Esophagus mucosa (tissue), 1 donor: ENCODE measurements at places on chromosomes 12 and 14. TPM values are rescaled to one million over a fixed set of nuclear protein-coding genes. Genes with fewer than 3 reads are reported as not detected.

The SLC2A14 gene
- not detected for total RNA-seq

The EFS gene
- total RNA-seq, result 27.6 TPM

The DHRS7 gene
- total RNA-seq, result 40.3 TPM

The IL22 gene
- total RNA-seq, result 0.44 TPM

The EID3 gene
- 0.76 TPM for total RNA-seq

DNA sequence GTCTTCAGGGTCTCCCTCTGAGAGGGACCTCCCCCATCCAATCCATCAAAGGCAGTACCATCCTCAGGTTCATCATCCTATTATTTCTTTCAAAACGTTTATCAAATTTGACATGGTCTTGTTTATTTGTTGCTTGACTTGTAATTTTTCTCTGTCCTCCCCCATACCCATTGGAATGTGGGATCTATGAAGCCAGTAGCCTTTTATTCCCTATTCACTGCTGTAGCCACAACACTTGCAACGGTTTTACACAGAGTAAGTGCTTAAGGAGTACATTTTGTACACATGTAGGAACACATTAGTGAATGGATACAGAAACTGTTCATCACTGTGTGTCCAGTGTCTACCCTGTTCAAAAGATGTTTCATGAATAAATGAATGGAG lies 41.5 kb downstream of the IGF1 start:
- ATAC-seq, result no peak

GRCh38 chr12:5513406-5513805 lies 81.5 kb downstream of the NTF3 start:
- ATAC-seq, result peak; percentile 11

DNA sequence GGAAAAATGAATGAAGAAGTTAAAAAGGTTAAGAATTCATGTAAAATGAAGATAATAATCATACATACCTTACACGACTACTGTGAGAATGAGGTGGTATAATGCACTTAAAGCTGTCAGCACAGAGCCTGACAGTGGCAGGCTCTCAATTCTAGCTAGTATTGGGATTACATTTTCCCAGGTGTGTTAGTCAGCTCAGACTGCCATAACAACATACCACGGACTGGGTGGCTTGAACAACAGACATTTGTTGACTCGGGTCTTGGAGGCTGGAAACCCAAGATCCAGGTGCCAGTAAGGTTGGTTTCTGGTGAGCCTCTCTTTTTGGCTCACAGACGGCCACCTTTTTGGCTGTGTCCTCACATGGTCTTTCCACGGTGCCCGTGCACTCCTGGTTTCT lies 167.8 kb downstream of the CHST11 start:
- ATAC-seq, result no peak

GRCh38 chr12:53223389-53224060 lies 8.5 kb downstream of the RARG start:
- no peak for ATAC-seq

DNA sequence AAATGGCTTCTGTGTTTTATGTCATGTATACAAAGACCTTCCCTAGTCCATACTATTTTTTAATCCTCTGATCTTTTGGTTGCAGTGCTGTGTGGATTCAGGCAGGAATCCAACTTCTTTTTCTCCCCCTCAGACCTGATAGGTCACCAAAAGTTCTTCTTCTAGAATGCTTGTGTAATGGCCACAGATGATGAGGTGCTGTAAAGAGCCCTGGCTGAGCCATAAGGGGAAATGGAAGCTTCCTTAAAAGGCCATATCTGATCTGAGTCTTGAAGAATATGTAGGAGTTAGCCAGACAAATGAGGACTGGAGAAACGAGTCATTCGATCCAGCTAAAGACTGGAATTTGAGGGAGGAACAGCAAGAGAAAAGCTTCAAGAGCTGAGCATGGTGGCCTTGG lies 353.9 kb downstream of the PCNX1 start:
- ATAC-seq, result no peak

DNA sequence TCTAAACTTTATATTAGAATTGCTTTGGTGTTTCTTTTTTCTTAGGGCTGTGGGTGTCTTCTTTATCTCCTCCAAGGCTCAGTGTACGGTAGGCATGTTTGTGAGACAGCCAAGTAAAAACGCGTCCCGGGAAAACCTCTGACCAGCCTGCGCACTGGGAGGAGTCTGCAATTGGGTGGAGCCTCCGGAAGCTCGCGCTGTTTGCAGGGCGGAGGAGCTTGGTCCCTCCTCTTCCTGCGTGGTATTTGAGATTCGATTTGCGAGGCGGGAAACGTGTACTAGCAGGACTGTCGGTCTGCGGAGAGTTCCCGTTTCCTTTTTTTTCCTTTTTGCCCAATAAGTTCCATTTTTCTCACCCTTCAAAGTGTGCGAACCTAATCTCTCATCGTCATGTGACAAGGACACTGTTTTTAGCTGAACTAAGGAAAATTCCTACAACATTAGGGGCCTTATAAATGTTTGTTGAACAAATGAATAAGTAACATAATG lies 182.1 kb upstream of the OTX2 start:
- ATAC-seq, result no peak

GRCh38 chr12:108282676-108283075 lies 56.4 kb downstream of the CMKLR1 start:
- no peak for ATAC-seq

GRCh38 chr12:85641796-85642195 lies 194.4 kb downstream of the RASSF9 start:
- ATAC-seq, result no peak

DNA sequence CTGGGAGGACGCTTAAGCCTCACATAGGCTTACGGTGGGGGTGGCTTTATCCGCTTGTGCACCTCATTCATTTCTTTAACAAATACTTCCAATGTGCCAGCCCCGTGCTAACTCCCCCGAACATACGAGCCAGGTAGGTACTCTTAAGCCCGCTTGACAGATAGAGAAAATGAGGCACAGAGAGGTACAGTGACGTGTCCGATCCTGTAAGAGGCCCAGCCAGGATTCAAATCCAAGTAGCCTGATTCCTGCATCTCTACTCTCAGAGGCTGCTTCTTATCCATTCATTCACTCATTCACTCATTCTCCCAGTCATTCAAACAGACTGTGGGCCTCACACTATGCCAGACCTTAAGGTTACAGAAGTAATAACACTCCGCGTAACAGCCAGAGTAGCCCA lies 477 bp downstream of the OAS3 start:
- ATAC-seq, result no peak

DNA sequence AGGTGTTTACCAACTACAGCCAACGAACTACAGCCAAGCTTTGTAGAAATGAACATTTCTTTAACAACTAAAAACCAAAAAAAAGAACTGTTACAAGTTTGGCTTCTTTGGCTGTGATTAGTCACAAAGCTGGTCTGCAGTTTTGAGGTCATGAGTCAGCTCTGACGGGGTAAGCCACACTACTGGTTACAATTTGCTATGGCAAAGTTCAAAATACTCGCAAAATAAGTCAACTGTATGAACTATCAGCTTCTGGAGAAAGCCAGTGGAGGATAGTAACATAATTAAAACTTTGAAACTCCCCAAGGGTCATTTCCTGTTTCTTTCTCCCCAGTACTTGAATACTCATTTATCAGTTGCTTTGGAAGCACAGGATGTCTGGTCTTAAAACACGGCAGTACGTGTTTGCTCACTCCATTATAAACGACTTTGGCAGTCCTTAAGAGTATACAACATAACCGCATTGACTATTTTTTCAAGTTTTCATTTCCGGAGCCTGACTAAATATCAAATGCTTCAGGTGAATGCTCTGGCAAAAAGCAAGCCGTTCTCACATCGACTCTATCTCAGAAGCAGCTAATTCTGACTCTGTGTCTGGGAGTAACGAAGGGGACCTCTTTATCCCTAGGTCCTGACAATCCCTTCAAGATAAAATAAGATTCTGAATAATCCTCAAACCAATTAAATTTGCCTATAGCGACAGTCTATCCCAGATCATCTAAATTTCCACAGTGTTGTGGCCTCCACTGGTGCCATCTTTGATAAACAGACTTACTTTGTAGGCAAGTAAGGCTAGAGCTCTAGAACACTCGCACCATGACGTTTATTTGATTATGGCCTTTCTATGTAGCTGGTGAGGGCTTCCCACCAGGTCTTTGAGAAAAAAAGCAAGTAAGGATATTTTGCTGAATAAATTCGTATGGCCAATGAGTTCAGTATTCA lies 10.6 kb downstream of the PHLDA1 start:
- ATAC-seq, result peak; percentile 66

DNA sequence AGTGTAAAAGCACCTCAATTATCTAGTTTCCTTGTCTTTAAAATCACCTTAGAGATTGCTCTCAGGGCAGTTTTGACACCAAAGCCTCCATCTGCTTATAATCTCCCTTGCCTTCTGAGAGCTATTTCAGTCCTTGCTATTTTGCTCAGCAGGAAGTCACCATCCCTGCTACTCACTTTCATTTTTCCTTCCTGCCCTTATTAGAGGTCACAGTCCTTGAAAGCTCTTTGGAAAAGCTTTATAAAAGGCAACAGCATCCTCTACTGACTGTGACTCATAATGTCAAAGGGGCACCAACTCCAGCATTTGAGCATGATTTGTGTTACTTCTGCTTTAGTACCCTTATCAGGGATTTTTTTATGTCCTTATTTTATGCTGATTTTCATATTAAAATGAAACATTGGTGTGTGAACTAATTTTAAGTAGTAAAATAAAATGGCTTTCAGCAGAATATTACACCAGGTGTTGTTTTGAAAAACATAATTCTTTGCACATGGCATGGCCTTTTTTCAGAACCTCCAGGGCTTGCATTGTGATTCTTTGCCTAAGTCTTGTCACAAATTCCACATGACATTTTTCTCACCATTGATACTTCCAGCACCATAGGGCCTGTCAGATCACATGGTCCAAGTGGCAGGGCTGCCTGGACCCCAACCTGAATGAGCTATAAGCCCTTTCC lies 213.0 kb downstream of the ADAMTS20 start:
- no peak for ATAC-seq

DNA sequence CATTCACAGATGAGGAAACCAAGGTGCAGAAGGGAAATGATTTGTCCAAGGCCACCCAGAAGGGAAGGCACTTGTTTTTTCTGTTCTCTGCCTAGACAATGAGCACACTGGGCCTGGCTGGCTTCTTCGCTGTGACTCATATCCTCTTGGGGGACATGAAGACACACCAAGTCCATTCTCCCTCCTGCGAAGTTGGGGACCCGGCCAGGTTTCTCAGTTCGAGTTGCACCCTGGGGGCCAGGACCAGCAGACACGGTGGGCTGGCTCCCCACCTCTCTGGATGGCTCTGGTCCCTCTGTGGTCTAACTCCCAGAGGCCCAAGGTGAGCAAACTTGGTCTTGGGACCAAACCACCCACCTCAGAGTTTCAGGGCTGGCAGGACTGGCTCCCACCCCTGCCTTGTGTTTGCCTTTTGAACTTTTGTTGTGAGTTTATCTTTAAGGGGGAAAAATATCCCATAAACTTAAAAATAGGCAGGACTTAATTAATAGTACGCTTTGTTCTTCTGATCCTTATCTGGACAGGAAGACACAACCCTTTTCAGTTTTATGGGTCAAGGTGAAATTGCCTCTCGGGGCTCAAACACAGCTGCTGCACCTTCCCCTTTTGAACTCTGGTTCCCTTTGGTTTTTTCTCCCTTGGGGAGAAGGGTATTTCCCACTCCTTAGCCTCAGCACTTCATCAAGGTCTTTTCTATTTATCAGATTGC lies 9.0 kb upstream of the MLEC start:
- ATAC-seq, result peak; percentile 43

- ATAC-seq, result no peak
Measured at GRCh38 chr12:90253136-90253535, 544.5 kb upstream of the ATP2B1 start.

DNA sequence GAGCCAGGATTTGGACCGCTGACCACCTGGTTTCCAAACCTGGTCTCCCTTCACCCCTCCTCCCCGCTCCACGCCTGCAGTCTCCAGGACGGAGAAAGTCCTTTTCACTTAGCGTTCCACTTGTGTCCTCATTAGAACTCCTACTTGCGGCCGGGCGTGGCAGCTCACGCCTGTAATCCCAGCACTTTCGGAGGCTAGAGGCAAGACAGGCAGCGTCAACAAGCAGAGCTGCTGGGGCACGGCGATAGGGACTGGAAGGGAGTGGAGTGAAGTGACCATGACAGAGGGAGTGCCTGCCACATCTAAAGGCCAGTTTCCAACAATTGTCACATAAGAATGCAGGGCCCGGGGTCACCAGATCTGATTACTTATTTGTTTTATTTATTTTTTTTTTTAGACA lies 132.5 kb upstream of the NCOR2 start:
- ATAC-seq, result no peak
